ENCODE measurements at places on chromosomes 1 and 21.

DNA sequence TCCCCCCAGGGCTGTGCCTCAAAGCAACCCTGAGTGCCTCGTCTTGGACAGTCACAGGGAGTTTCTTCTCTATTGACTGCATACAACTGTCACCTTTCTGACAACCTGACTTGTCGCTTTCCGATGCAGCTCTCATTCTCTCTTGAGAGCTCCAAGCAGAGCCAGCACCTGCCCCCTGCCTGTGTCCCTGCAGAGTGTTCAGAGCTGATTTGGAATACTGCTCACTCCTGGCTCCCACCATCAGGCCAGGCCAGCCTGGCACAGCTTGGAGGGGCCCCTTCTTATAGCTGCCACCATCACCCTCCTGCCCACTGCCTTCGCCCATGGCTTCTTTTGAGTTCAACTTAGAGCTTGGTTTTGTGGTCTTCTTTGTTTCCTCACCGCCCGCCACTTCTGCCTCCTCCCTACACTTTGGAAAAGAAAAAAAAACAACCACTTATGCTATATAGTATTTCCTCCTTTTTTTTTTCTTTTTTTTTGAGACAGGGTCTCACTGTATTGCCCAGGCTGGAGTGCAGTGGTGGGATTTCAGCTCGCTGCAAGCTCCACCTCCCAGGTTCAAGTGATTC, 12.3 kb downstream of the NCF2 start:
- DNase-seq: no peak

GRCh38 chr1:46421739-46422138, 27.6 kb downstream of the FAAH start:
- DNase-seq: no peak

GRCh38 chr1:14983277-14983676, 170.3 kb upstream of the TMEM51 start:
- no peak for DNase-seq

DNA sequence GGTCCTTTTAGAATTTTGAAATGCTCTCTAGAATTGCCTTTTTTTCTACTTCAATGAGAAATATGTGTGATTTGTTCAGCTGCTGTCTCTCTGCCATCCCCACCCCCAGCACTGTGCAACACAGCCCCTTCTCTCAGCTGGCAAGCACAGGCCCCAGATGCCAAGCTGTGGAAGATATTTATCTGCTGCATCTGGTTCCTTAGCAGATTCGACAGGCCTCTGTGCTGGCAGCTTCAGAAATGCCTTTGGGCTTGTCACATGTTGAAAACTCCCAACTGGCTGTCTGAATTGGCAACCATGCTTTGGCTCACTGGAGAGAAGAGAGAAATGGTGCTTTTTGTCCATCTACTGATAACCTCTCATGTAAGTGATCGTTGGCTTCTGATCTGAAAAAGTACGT, 206.7 kb upstream of the C1orf87 start:
- no peak for DNase-seq

- no peak for DNase-seq
Measured at GRCh38 chr1:2070016-2070415, 19.8 kb downstream of the PRKCZ start.

GRCh38 chr1:218347723-218348627, 2.8 kb downstream of the TGFB2 start:
- no peak for DNase-seq

DNA sequence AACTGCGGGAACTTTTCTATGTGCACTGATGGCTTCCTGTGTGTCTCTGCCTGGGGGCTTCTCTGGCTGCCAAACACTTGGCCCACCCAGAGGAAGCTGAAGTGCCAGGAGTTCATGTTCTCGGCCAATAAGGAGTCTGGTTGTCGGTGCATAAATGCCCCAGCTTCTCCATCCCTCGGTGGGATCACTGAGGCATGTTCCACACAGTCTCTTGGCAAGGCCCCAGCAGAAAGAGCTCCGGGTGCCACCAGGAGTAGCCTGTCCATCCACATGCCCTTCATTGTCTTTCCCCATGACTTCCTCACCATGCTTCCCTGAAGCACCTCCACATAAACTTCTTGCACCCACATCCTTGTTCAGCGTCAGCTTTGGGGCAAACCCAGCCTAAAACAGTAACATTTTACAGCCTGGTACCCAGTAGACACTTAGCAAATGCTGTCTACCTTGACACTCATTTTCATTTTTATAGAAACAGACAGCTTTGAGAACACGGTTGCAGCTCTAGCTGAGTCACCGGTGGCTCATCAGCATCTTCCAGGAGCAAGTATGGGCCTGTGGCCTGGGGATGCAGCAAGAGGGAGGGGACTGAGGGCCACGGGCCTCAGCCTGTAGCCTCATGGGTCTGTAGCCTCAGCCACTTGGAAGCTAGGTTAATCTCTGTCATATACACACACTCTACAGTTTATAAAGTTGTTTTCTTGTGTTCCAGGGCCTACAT, 14.8 kb upstream of the CDCP2 start:
- DNase-seq: no peak

DNA sequence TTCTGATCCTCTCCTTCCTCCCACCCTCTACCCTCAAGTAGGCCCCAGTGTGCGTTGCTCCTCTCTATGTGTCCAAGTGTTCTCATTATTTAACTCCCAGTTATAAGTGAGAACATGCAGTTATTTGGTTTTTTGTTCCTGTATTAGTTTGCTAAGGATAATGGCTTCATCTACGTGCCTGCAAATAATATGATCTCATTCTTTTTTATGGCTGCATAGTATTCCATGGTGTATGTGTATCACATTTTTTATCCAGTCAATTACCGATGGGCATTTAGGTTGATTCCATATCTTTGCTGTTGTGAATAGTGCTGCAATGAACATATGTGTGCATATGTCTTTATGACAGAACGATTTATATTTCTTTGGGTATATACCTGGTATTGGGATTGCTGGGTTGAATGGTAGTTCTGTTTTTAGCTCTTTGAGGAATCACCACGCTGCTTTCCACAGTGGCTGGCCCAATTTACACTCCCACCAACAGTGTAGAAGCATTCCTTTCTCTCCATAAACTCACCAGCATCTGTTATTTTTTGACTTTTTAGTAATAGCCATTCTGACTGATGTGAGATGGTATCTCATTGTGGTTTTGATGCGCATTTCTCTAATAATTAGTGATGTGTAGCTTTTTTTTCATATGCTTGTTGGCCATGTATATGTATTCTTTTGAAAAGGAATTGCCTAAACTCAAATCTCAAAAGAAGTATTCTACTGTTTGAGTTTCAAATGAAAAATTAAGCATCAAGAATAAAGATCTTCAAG, 116.9 kb downstream of the ETS2 start:
- DNase-seq: no peak

DNA sequence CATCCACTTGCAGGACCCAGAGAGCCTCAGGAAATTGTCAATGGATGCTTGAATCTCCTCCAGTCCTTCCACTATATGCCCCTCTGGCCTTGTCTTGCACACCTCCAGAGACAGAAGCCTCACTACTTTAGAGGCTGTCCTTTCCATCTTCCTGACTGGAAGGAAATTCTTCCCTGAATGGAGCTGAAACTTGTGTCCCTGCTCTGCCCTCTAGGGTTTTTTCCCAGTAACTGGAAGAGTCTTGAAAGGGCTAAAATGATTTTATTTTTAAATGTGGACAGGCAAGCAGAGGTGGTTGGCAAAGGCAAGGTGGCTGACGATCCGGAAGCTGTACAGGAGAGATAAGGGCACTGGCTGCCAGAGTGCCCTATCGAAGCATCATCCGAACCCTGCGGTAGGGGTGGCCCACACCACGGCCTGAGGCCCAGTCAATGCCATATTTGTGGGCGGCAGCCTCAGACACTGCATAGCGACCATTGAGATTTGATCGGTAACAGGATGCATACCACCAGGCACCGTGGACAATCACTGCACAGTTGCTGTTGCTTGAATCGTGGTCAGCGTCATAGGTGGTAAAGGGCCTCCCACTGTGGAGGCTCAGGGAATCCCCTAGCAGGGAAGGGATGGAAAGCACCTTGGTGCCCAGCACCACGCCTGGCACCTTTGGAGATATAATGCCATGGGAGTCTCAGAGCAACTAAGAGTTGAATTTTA, 2.3 kb upstream of the MAP3K6 start:
- no peak for DNase-seq

DNA sequence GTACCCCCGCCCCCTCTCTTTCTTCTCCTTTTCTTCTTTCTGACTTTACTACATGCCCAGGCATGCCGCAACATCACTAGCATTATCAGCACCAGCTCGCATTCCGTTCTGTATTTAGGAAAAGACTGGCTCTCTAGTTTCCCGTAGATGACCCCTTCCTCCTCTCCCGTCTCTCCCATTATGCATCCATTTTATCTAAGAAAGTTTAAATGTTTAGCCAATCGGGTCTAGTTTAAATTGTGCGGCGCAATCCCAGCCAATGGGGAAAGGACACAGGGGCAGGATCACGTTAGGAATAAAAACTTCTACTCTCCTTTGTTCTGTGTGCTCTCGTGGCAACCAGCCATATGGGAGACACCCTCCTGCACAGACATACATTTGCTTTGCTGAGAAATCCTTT, 2.3 kb upstream of the KRTAP10-7 start:
- no peak for DNase-seq

- DNase-seq: no peak
Measured at GRCh38 chr1:90133133-90133532, 138.2 kb downstream of the ZNF326 start.

DNA sequence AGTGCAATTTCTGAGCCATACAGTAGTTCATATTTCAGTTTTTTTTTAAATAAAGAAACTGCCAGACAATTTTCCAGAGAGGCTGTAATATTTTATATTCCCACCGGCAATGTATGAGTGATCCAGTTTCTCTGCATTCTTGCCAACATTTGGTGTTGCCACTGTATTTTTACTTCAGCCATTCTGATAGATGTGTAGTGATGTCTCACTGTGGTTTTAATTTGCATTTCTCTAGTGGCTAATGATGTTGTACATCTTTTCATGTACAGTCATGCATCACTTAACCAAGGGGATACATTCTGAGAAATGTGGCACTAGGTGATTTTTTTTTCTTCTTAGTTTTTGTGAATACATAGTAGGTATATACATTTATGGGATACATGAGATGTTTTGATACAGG, 99.6 kb downstream of the CENPF start:
- no peak for DNase-seq

DNA sequence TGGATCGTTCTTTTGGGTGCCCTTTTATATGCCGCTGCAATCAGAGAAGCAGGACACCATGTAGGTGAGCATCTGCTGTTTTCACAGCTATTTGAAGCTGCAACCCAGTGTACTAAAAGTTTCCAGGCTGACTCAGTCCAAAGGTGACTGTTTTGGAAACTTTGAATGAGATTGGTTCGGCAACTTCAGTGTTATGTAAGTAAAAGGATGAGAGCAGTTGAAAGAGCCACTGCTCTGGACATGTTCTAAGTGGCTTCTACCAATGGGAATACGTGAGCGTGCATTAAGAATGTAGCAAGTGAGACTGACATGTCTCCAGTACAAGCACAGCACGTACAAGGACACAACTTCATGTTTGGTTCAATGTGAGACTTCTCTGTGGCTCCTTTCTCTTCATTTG, 55.6 kb downstream of the DDR2 start:
- DNase-seq: no peak

- DNase-seq: no peak
Measured at GRCh38 chr1:237012788-237013383, 8.6 kb upstream of the MT1HL1 start.

- no peak for DNase-seq
Measured at GRCh38 chr1:82284213-82284612, 483.5 kb downstream of the ADGRL2 start.

GRCh38 chr1:205210756-205211168, 740 bp downstream of the DSTYK start:
- no peak for DNase-seq

- DNase-seq: no peak
Measured at GRCh38 chr1:243267914-243268653, 12.2 kb downstream of the SDCCAG8 start.

GRCh38 chr1:162062542-162063015, 6.9 kb upstream of the NOS1AP start:
- no peak for DNase-seq

DNA sequence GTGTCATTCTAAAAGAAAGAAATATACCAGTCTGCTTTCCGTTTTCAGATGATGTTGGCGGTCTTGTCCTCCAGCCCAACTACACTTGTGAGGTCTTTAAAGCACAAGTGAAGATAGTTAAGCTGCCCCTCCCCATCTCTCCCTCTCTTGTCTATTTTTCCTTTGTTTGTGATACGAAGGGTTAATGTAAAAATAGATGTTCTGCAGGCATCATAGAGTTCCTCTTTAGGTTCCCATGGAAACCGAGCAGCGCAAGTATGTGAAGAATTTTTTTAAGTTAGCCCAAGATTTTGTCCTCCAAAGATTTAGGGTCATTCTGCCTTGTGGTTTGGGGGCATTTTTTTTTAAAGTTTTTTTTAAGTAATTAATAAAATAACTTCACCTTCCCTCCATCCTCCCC, 232.4 kb upstream of the AJAP1 start:
- DNase-seq: no peak

DNA sequence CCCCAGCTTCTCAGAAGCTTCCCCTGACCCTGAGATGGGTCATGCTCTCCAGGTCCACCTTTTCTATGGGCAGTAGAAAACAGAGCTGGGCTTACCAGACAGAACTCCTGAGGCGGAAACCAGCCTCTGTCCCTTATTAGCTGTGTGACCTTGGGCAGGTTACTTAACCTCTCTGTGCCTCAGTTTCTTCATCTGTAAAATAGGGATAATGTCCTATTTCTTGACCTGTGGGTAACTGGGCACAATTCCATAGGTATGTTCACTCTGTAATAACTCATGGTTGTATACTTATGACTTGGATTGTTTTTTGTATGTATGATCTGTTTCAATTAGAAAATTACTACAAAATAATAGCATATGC, 57.1 kb upstream of the EDN2 start:
- DNase-seq: no peak

DNA sequence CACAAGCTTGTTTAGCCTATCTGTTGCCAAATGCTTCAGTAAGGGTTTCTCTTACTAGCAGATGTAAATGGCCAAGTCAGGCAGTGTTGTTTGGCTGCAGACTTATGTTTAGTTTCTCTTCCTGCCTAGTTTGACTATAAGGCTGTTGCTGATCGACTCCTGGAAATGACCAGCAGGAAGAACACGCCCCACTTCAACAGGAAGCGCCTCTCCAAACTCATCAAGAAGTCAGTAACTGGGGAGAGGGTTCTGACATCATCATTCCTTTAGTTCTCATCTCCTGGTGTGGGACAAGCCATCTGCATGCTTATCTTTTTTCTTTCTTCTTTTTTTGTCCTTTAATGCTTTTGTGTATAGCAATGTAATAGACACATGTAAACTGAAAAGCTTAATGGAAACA, 25.1 kb downstream of the RRP1B start:
- DNase-seq: no peak

DNA sequence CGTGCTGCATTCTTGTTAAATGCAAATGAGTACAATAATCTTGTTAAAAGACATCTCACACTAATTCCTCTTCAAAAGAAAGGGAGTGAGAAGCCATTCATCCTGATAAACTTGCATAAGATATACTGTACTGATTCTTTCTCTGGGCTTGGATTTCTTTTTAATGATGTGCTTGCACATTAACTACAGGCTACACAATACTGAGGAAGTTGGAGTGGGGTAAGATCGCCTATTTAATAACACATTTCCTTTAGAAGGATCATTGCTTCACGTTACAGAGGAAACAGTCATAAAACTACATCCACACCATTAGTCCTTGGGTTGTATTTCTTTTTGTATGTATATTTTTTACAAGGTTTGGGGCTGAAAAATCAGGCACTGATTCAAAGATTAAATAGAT, 36.6 kb downstream of the NRIP1 start:
- DNase-seq: no peak

GRCh38 chr1:230503726-230504125, 77.6 kb upstream of the PGBD5 start:
- no peak for DNase-seq

GRCh38 chr21:30206551-30207251, 9.2 kb downstream of the CLDN8 start:
- no peak for DNase-seq

- no peak for DNase-seq
Measured at GRCh38 chr21:43297989-43298388, 128.9 kb downstream of the SIK1 start.
